ENCODE measurements at places on chromosomes 4 and X.

- DNase-seq: no peak
Measured at GRCh38 chr4:67721315-67721769, 20.4 kb upstream of the UBA6 start.

GRCh38 chrX:84064164-84064563, 123.8 kb downstream of the RPS6KA6 start:
- no peak for DNase-seq

DNA sequence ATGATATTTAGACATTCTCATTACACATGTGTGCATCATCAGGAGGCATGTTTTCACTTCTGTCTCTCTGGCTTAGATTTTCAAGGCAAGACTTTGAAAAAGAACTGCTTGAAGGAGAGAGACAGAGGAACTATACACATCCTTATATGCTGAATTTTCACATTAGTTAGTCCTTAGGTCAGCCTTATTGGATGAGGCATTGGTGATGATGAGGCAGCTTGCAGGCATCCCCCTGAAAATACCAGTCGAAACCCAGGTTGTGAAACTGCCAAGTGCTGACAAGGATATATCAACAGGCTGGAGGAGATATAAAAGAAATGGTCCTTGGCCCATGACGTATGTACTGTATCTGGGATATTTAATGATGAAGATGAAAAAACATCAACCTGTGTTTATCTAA, 297.2 kb upstream of the AADAT start:
- DNase-seq: no peak

DNA sequence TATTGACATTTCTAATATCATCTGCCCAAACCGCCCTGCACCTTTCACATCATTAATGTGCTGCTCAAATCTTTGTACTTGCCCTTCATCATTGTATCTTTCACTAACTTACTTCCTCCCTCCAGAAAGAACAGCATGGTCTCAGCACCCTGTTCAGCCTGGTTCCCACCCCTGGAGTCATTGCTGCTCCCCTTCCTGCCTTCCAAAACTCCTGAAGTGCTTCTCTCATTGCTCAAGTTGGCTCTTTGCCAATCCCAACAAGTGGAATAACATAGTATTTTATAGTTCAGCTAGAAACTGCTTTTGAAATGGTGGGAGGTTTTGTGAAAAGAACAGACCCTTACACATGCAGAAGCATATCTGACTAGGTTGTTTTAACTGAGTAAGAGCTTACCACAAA, 14.0 kb upstream of the TTC29 start:
- DNase-seq: no peak

GRCh38 chrX:56978172-56978571, 17.2 kb downstream of the SPIN3 start:
- peak; percentile 59 for DNase-seq

DNA sequence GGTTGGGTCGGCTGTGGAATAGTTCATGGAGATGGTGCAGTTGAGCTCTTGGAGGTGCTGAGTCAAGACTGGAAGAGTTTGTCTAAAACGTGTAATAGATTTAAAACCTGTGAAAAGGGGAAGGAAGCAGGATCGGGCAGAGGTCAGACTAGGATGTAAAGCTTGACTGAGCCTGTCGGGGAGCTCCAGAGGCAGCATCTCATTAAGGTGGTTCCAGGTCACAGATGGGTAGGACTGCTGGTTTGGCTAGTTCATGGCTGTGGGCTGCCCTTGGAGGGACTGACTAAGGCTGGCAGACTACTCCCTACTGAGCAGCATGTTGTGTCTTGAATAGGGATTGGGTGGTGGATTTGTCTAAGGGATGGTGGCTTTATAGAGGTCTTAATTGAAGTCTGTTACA, 28.4 kb upstream of the WDR1 start:
- DNase-seq: no peak

DNA sequence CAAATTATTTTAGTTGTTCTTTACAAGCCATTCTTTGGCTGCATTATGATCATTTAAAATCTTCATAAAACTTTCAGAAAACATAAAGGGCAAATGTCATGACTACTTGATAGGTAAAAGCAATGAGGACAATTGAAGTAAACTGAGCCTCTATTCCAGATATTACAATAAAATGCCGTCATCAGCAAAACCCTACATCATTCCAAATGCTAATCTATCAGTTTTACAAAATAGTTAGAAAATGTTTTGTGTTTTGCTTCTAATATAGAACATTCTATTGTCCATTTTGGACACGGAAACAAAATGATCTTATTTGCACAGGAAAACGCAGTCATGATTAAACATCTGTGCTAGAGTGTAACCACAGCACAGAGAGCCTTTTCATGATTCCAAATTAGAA, 1330.6 kb upstream of the ADGRL3 start:
- DNase-seq: no peak

DNA sequence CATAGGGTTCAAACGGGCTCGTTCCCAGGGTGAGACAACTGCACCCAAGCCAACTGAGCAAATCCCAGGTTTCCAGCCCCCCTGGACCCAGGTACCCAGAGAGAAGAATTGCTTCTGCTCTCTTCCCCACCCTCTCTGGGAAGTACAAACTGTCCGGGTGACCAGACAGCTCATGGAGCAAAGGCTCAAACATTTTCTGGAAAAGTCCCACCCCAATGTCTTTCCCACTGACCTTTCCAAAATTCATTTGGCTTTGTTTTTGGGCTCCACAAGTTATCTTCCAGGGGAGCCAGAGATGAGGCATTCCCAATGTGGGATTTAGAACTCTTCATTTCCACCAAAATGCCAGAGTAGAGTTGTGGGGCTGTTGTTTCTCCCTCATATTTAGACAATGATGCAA, 80.2 kb upstream of the PLAC1 start:
- DNase-seq: no peak

DNA sequence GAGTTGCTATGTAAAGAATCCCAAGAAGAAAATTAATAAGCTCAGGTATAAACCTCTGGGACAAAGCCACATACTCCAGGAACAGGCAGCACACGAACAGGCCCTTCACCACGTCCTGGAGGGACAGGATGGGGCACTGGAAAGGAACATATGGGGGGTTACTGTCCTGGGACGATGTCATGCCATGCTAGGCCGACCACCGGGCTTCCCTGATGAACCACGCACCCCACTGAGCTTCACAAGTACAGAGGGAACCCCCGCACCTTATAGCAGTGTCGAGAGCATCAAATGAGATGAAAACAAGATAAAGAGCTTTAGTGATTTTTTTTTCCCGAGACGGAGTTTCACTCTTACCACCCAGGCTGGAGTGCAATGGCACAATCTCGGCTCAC, 19.1 kb downstream of the NOP14 start:
- no peak for DNase-seq

- no peak for DNase-seq
Measured at GRCh38 chr4:95694411-95694810, 145.5 kb upstream of the PDHA2 start.

GRCh38 chr4:169565606-169566005, 46.8 kb downstream of the NEK1 start:
- no peak for DNase-seq

- DNase-seq: no peak
Measured at GRCh38 chr4:182748949-182749348, 168.2 kb downstream of the DCTD start.

Data from CD4-positive, alpha-beta memory T cell (primary cell).